ENCODE measurements at places on chromosomes 1 and 21. TPM values are rescaled to one million over a fixed set of nuclear protein-coding genes. Genes with fewer than 3 reads are reported as not detected.
A peak's percentile ranks its signal among the peaks of the same experiment; 100 is the strongest.

- DNase-seq = peak; percentile 29
These were observed 2.0 kb downstream of the ALDH4A1 start for GRCh38 chr1:18900303-18900841.

The S100PBP gene
- total RNA-seq = 30.4 TPM

DNA sequence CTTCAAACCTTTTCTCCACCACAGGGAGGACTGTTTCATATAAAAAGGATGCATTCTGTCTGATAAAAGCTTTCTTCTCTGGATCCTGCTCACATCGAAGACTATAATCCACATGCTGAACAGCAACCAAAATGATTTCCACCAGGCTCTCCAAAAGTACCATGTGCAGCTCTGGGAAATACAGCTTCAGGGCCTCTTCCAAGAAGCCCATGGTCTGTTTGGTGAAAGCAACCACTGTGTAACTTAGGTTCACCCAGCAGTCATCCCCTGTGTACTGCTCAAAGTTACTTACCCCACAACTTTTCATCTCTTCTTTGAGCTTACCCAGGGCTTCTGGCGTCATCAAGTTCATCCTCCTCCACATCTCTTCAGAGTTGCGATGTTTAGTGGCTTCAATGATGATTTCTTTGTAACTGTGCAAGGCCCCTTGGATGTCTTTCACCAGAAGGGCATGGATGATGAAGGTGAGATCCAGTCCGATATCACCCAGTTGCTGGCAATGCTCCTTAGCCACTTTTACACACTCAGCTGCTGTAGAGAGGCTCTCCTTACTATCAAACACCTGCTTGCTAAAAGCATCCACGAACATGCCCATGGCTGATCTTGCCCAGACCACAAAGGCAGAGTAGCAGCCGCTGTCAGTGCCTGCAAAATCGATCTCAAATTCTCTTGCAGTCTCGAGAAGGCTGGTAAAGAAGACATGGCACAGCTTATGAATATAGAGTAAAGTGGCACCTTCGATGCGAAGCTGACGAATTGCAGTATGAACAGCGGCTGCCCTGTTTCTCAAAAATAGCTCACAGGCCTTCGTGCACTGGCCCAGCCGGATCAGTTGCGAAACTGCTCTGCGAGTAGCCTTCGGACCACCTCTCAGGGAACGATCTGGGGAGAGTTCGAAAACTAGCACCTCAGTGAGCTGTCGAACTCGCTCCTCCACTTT is 1.7 kb downstream of the EXOC8 start:
- DNase-seq = peak; percentile 17

- peak; percentile 59 for DNase-seq
These were observed 648 bp upstream of the ADAR start for GRCh38 chr1:154608397-154609270.

- DNase-seq = no peak
These were observed 65.3 kb downstream of the KAZN start for GRCh38 chr1:14663773-14664172.

- no peak for DNase-seq
These were observed 347.4 kb downstream of the PDE4B start for GRCh38 chr1:66140072-66140471.

- DNase-seq = no peak
These were observed 414.9 kb downstream of the PTPRU start for GRCh38 chr1:29651246-29651645.

GRCh38 chr1:149942207-149942606 is 5.5 kb upstream of the MTMR11 start:
- no peak for DNase-seq

All from activated CD4-positive, alpha-beta memory T cell treated with anti-CD3 and anti-CD28 coated beads for 36 hours (primary cell).